ENCODE measurements at places on chromosomes 6 and 20.

GRCh38 chr6:39231521-39232243 is 2.4 kb upstream of the KCNK5 start:
- DNase-seq: no peak

GRCh38 chr20:47380481-47380880 is 24.0 kb upstream of the ZMYND8 start:
- DNase-seq: no peak

GRCh38 chr6:147382945-147383554 is 125.4 kb upstream of the SAMD5 start:
- DNase-seq: no peak

- DNase-seq: no peak
Measured at GRCh38 chr20:17365831-17366230, 139.0 kb downstream of the PCSK2 start.

DNA sequence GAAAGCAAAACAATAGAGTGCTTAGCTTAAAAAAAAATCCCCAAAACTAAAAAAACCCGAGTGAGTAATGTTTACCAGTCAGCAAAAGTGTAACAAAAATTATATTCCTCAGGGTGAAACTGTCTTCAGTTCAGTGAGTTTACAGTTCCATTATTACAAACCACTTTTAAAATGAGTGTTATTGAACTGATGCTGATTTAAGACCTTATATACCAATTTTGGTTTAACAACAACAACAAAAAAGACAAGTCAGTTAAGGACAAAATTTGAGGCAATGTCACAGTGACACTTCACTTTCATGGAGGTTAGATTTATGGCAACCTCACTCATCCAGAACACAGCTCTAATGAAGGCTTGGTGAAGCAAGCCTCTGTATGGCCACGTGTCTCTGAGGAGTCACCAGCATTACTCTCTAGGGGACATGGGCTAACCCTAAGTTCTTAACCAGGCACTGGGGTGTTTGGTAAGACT is 630.8 kb downstream of the PHF3 start:
- DNase-seq: no peak

GRCh38 chr6:138909975-138910374 is 78.1 kb downstream of the REPS1 start:
- DNase-seq: no peak

DNA sequence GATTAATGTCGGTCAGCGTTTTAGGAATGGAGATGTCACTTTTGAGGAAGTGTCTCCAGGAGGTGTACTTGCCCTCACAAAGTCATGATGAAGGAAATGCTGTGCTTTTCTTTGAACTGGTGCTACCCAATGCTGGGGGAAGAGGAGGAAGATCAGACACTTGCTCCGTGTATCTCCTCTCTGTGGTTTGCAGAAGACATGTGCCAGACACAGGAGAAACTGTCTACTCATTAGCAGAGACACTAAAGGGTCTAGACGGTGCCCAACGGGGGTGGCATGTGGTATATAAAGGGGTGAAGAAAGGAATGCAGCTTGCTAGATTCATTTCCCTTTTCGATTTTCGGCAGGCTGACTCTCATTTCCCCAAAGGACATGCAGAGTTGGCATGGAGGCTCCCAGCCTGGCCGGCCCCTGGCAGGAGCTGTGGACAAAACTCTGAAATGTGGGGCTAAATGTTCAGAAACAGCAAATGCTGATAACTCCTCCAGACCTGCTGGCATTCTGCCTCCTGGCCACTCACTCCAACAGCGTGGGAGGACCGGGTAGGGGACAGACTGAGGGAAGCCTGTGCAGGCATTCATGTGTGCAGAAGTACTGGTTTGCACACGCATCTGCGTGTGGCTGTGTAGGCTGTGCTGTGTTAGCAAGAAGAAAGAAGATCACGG is 59.6 kb upstream of the QKI start:
- no peak for DNase-seq

DNA sequence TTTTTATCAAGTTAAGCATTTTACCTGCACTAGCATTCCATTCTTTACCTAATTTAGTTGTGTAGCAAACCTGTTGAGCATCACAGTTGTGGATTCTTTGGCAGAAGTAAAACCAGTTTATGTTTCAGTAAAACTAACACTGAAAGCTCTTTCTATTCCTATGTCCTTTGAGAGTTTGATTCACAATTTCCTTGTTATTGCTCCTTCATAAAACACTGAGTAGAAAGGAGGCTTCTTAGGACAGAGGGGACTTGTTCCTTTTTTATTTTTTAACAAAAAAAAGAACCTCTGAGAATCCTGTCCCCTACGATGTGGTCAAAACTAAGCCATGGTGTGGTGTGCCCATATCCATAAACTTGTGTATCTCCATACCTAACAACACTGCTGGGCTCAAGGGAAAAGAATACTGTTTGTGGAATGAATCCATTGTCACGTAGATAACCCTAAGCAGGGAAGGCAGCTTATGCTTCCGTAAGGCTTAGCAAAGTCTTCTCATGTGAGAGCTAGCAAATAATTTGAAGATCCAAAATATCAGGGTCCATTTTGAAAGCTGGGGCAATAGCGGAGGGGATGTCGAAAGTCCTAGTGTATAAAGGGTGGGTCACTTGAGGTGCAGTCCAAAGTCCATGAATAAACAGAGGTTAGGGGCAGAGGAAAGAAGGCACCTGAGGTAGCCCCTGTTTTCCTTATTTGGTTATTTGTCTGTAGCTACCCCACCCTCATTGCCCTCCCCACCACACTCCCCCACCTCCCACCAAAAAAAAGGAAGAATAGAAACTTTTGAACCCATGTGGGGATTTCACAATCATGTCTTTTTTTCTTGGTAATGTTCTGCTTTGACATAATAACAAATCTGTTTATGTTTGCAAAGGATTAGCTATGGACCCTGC is 71.0 kb downstream of the PLAGL1 start:
- no peak for DNase-seq

- DNase-seq: no peak
Measured at GRCh38 chr6:27478141-27478705, 5.3 kb upstream of the ZNF184 start.

DNA sequence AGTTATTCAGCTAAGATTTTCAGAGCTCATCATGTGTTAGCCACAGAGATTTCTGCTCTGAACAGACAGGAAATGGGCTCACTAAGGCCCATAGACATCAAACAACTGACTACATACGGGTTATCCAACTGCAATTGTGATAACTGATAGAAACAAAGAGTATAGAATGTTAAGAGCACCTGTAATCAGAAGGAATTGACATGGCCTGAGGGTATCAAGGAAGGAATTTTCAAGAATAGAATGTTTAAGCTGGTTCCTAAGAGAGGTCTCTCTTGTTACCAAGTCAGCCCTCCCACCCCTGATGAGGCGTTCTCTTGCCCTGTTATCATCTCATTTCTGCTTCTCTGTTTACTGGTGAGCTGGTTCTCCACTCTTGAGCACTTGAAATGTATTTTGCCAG is at the start of gene MEI4:
MEI4 (plus strand) TSS at position 301 of the 400 bp plus-strand sequence. CDS start 37,633 bp downstream, outside the sequence.
- no peak for DNase-seq

GRCh38 chr6:21064756-21065340 is 528.7 kb upstream of the SOX4 start:
- DNase-seq: no peak

DNA sequence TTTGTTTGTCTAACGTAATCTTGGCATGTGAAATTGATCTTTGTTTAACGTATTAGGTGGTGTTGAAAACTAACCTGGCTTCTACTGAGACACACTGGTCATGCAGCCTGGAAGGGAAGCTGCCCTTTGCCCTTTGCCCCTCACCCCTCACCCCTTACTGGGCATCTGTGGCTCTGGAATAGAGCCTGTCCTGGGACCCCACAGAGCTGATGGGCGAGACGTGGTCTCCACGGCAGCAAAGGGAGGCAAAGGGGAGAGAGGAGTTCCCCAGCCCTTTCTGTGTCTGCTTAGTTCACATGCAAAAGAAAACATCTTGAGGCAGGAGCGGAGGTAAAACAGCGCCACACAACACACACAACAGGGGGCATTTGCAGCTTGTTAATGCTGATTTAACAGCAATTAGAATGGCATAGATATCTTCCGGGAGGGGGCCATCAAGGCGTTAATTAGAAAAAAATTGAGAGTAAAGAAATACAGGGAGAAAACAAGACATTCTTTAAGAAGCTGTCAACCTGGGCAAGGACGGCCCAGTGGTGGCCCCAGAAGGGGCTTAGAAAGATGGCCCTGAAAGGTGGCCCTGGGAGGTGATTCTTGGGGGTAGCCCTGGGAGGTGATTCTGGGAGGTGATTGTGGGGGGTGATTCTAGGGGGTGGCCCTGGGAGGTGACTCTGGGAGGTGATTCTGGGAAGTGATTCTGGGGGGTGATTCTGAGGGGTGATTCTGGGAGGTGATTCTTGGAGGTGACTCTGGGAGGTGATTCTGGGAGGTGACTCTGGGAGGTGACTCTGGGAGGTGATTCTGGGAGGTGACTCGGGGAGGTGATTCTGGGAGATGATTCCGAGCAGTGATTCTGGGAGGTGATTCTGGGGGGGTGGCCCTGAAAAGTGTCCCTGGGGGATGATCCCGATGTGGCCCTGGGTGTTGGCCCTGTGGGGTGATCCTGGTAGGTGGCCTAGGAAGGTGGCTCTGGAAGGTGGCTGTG is 44.5 kb upstream of the DACT2 start:
- DNase-seq: no peak
